ENCODE measurements at places on chromosomes 12 and 14.

GRCh38 chr12:6182279-6182898 is 17.8 kb upstream of the CD9 start:
- DNase-seq: no peak

DNA sequence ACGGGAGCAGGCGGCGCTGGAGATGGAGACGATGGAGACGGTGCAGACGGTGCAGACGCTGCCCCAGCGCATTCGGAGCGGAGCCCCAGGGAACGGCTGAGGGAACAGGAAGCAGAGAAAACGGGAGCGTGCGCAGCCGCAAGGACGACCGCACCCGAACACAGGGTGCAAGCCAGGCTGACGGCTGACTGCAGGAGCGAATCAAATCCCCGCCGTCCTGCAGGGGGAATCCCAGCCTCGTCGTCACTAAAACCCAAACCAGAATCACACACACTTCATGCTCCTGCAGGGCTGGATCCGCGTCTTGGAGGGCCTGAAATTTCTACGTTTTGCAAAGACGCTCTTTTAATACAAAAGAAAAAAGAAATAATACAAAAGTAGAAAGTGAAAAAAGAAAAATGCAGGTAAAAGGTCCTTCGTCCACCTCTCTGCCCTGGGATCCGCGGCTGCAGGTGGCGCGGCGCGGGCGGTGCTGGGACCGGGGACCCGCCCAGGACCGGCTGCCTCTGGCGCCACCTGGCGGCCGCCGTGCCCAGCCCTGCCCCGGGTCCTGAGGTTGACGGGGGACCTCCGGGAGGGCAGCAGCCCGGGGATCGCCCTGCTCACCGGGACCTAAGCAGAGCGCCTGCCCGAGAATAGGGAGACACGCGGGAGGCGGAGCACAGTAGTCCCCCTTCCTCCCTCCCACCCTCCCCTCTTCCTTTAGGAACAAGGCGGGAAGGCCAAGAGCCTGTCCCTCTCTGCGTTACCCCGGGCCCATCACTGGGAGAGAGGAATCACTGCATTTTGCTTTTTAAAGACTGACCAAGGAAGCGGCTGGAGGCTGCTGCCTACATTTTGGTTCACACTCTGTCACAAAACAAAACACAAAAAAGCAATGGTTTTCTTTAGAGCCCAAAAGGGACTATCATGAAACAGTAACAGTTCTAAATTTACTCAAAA is 20.1 kb downstream of the STX2 start:
- DNase-seq: peak; percentile 53

- DNase-seq: no peak
Observed at GRCh38 chr14:92404018-92404417, 81.1 kb downstream of the SLC24A4 start.

DNA sequence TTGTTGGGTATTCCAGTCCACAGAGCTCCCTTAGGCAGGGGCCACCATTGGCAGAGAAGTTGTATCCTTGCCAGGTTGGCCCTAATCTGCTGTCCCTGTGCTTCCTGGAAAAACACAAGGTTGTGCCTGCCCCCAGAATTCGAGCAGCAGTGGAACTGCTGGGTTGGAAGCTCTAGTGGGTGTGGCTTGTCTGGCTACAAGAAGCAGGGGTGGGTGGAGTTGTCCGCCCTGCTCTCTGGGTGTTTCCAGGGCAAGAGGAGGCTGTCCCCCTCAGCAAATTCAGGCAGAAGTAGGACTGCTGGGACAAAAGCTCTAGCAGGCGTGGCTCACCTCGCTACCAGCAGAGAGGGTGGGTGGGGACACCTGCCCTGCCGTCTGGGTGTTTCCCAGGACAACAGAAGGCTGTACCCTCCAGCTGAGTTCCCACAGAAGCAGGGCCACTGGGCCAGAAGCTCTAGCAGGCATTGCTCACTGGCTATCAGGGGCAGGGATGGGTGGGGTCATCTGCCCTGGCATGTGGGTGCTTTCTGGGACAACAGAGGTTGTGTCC is 72.8 kb upstream of the NPAS3 start:
- DNase-seq: no peak
